ENCODE measurements at places on chromosomes 1 and 21.

- no peak for DNase-seq
These were observed 5.0 kb upstream of the ACOT11 start for GRCh38 chr1:54542962-54543539.

DNA sequence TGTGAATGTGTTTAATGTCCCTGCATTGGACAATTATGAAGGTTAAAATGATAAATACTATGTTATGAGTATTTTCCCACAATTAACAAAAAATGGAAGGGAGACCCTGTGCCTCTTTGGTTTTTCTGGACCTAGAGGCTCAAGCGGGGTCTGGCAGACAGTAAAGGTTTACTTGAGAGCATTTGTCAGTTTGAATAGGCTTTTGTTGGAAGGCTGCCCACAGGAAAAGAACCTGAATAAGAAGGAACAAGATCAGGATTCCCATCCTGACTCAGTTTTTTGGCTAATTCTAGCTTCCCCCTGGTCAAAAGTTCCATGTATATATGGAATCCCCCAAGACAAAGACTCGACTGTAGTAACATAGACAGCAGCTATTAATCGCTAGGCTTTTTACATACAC lies 150.9 kb upstream of the JUN start:
- no peak for DNase-seq

DNA sequence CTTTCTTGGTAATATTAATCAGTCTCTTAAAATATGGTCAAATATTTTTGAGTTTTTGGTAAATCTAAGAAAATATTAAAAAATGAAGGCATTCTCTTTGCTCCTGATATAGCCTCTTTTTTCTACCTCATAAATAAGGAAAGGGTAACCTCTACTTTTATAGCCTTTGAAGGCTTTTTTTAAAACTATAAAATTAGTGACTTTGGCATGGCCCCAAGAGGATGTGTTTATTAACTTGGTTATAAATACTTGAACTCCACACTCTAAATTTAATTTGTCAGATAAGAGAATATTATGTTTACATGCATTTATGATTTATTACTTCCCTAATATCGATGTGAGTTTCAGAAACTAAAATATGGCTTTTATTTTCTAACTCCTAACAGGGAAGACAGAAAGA lies 60.3 kb downstream of the LMO4 start:
- DNase-seq = no peak

- DNase-seq = no peak
These were observed 31.0 kb downstream of the ILDR2 start for GRCh38 chr1:166944186-166944967.

- DNase-seq = no peak
These were observed 114.1 kb downstream of the TNR start for GRCh38 chr1:175629318-175629694.

DNA sequence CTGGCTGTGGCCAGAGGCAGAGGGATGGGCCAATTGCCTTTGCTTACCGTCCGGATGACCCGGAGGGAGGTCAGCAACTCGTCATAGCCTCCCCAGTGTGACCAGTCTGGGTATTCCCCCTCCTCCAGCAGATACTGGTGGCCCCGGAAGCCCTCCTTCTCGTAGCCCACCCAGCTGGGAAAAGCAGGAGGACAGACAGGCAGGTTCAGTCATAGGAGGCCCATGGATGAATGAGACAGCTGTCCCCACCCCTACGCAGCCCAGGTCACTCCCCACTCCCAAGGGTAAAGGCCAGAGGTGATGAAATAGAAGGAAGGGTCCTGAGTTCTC lies 16.8 kb downstream of the CRYBG2 start:
- DNase-seq = no peak

DNA sequence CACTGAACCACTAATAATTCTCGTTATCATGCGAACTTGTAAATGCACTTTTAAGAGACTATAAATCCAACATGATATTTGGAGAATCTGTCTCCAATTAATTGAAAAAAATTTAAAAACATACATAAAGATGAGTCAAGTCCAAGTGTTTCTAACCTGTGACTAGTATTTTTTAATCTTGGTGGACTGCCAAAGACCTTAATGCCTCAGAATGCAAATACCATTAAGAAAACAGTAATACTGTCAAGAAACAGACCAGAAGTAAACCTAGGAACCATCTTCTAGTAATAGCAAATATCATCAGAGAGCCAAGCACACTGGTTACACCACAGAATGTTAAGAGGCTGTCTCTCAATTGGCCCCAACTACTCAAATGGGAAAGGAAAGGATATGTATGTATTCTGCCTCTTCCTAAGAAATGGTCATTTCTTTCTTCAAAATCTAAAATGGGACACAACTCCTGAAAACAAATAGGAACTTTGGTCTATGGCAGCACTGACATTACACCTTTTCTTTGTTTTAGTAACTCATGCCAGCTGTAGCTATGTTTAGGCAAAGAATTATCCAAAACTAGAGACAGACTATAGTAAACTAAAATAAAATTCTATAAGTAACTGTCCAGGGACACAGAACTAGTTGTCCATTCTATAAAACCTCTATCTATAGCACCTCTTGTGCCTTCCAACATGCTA lies 15.8 kb downstream of the SCYL3 start:
- no peak for DNase-seq

DNA sequence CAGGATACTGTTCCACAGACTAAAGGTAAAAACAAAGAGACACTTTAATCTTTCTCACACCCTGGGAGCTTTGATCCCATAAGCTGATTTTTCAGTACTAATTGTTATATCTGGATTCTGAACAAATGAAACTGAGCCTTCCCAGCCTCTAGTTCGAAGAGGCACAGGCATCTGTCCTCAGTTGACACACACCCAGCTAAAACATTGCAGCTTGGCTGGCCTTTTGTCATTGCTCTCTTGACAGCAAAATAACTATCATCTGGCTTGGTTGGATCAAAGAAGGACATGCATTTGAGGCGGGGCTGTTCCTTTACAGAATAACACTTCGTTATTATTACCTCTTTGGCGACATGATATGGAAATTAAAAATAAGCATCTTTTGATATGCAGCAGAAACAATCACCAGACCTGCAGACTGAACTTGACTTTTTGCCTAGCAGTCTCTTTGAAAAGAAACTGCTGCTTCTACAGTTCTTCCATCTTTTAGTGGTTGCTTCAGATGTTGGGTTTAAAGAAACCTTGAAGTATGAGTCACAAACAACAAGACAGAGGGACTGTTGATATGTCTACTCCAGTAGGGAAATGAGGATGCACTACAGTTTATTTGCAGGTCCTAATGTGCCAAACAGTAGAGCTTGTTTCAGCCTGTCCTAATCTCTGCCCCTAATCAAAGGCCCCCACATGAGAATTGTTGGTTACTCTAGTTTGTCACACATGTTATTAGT lies 166.5 kb downstream of the TPR start:
- DNase-seq = no peak

- no peak for DNase-seq
These were observed 16.8 kb upstream of the JAK1 start for GRCh38 chr1:64983110-64983509.

- DNase-seq = no peak
These were observed 824 bp upstream of the IFI44L start for GRCh38 chr1:78619446-78619802.

DNA sequence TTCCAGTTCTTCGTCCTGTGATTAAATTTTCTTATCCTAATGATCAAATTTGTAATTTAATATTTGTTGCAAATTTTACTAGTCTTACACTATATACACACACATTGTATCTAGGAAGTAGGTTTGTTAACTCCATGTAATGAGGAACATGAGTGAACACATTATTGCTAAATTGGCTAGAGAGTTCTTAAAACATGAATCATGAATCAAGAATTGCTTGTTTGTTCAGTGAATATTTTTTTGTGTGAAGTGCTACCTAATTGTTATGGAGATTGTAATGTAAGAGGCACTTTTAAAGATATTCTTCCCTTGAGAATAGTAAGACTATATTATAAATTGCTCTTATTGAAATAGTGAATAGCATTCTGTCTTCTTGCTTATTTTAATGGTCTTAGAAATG lies 4.6 kb downstream of the GPSM2 start:
- no peak for DNase-seq

- DNase-seq = no peak
These were observed 13.8 kb upstream of the SPRR5 start for GRCh38 chr1:152933196-152933595.

GRCh38 chr1:154386643-154387352 lies 18.3 kb upstream of the IL6R start:
- no peak for DNase-seq

- DNase-seq = no peak
These were observed 7.7 kb downstream of the POMGNT1 start for GRCh38 chr1:46190539-46190938.

DNA sequence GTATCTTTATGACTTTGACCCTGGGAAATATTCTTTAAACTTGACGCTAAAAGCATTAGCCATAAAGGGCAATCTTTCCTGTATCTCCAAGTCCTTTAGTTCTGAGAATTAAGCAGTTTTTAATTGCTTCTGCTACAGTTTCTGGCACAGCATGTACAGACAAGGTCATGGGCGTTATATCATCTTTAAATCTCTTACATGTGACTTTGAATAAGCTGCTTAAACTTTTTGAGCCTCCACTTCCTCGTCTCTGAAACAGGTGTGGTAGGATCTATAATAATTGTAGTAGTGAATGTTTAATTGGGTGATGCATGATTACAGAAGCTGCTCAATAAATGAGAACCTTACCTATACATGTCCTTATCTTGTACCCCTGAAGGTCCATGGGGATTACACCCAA lies 153.4 kb downstream of the PLA2G4A start:
- DNase-seq = no peak

DNA sequence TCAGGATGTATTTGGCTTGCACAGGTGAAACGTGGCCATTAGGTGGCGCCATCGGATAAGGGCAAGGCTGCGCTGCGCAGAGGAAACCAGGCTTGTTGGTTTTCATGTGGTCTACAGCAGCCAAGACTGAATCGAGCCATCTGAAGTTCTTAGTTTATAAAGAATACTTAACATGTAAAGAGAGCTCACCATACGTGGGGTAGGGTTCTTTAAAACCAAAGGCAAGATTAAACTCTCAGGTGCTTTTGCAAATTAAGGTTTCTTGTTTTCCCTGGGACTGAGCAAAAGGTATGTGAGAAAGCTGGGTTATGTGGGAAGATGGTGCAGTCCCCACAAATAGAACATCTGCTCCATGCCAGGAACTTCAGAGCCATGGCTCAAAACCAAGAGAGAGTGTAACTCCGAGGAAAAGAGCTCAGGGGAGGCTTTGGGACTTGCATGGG lies 9.3 kb downstream of the MASP2 start:
- peak; percentile 84 for DNase-seq

DNA sequence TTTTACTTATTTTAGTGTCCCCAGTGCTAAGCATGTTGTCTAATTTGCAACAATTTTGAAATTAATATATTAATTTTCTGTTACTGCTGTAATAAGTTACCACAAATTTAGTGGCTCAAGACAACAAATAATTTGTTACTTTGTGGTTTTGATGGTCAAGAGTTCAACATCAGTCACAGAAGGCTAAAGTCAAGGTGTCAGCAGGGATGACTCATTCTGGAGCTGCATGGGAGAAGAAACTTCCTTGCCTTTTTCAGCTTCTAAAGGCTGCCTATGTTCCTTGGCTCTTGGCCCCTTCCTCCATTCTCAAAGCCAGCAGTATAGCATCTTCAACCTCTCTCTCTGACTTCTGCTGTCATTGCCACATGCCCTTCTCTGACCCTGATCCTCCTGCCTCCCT lies 271.8 kb downstream of the HLX start:
- no peak for DNase-seq

DNA sequence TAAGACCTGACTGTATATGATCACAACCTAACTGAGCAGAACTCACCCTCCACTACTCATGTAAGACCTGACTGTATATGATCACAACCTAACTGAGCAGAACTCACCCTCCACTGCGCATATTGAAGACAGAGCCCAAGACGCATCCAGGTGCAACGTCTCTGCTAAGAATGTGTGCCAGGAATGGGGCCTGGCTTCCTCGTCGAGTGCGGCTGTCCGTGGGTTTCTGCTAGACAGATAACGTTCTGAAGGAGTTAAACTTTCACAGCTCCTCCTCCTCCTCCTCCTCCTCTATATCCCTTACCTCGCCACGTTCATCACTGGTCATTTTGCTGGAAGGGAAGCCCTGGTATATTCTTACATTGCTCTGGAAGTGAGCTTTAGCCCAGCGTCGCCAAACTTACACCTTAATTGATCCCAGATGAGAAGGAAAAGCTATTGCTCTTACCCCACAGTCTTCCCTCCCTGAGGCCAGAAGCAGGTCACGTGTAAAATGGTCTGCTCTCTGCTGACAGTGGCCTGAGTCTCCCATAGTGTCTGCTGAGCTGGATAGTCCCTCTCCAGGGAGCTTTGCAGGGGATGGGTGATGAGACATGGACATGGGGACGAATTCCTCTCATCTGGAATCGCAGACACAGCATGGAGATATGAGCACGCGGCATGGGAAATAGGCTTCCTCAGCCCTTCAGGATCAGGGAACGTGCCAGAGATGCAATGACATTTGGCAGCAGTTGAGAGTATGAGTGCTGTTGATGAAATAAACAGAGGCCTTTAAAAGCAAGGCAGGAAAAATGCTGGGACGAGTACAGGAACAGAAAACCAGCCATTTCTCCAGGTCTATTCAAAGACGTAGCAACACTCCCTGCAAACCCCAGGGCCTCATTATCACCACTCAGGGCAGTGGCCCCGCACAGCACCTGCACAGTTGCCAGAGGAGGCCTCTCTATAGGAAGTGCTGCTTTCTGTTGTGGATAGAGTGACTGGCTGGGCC lies 528.1 kb downstream of the KIF26B start:
- DNase-seq = no peak

DNA sequence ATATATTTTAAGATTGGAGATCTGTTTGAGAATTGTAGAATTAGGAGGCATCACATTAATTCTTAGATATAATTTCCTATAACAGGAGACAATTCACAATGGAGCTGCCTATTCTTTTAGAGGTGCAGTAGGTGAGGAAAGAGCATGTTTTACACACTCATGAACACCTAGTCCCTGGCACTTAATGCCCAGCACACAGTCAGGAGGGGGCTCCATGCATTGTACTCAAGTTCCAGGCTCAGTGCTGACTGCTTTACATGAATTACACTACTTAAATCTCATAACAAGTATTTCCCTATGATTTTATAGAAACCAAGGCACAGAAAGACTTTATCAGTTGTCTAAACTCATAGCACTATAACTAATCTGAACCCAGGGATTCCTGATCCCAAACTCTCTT lies 360 bp upstream of the GBP3 start:
- DNase-seq = no peak

GRCh38 chr1:181485287-181486097 lies 2.2 kb downstream of the CACNA1E start:
- no peak for DNase-seq

- no peak for DNase-seq
These were observed 18.8 kb upstream of the SCCPDH start for GRCh38 chr1:246705368-246705767.

- DNase-seq = no peak
These were observed 27.1 kb downstream of the MPZL1 start for GRCh38 chr1:167748906-167749305.

DNA sequence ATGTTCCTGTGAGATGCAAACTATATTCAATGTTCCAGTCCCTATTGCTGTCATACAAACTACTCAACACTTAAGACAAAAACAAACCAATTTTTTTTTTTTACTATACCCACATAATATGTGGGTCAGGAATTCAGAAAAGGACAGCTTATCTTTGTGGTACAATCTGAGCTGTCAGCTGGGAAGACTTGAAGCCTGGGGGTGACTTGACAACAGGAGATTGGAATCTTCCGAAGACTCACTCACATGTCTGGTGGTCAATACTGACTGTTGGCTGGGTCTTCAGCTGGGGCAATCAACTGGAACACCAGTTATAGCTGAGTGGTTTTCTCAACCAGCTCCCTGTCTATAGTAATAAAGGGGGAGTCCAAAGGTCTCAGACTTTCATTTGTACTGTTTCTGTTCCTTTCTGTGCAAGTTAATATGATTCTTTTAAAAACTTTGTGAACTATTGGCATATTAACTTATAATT lies 81.7 kb upstream of the ATP1B1 start:
- no peak for DNase-seq
